Right renal cortex interstitium (tissue), 3 donors: ENCODE measurements at places on chromosomes 1 and 21. TPM values are rescaled to one million over a fixed set of nuclear protein-coding genes. Genes with fewer than 3 reads are reported as not detected.

The LIPI gene
- polyA plus RNA-seq = 0.21 TPM

The C1QB gene
- polyA plus RNA-seq = 6.2 TPM

The RGS1 gene
- 4.6 TPM for polyA plus RNA-seq

- no peak for DNase-seq
Observed at GRCh38 chr1:65820983-65821382, 28.3 kb downstream of the PDE4B start.

DNA sequence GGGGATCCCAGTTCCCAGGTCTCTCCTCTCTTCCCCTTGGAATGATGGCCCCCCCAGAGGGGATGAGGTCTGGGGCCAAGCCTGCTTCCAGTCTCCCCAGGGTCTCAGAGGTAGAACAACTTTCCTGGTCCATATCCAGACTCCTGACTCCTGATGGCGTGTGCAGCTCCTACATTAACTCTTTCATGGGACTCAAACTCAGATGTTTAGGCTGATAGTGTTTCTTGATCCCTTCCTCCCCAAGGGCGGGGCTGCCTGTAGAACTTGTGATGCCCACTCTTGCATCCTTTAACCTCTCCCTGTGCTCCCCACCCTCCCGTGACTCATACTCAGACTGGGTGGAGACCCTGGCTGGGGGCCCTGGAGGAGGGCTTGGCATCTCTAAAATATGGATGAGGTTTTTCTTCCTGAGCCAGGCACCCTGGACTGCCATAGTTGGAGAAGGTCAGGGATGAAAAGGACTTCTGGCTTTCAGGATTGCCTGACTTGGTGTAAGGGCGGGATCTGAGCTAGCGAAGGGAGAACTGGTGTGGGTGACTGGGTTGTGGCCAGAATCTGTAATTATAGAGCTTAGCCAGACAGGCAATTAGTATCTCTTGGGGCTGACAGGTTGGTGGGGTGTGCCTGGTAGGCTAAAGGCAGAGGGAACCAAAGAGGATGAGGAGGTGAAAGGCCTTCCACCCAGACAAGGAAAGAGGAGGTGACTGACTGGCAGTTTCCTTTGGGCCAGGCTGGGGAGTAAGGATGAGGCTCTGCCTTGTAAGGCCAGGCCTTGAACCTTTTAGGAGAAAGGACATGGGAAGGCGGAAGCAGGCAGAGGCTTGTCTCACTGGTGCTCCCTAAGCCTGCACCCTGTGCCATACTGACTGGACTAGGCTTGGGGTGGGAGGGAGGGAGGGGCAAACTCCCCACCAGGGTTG, 1.5 kb downstream of the ATP8B2 start:
- DNase-seq = no peak

DNA sequence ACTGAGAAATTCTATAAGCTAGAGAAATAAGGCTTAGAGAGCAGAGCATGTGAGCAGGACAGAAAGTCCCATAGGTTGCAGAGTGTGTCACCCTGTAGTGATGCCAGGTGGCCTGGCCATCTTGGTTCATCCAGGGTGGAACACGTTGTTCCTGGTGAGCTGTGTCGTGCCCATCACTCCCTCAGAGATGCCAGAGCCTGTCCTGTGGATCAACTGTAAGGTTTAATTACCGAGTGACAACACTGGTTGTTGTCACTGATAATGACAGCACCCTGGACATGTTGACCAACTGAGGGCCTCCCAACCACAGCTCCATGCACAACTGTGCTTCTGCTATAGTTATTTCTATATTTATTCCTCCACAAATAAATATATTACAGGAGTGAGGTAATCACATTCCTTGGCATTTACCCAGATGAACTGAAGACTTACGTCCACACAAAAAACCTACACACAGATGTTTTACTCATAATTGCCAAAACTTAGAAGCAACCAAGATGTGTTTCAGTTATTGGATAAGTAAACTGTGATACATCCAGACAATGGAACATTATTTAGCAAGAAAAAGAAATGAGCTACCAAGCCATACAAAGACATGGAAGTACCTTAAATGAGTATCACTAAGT, 6.2 kb downstream of the C1orf198 start:
- no peak for DNase-seq

DNA sequence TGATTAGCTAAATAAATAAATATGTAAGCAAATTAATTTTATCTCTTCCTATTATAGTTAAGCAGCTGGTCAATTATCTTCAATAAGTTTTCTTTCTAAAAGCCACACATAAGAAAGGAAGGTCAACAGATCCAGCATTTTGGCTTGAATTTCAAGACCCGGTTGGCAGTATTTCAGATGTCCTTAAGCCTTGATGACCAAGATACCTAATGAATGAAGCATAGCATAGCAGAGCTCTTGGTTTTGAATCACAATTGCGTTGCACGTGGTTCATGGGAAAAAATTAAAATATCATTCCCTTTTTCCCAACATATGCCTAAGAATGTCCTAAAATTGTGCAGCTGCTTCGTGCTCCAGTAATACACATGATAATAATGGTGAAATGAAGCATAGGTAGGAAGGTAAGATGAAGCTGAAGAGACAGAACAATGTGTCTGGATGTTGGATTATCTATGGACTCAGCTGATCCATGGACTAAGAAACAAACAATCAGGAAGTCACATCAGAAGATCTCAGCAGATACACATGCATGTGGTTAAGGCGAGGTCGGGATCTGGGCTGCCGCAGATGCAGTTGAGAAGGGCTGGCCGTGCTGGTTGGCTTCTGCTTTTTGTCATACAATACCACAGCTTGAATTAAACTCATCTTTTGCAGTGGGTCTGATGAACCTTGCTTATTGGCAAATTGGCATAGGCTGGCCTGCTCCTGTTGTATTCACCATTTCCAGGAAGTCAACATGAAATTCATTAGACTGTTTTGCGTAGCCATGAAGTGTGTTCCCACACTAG, 284.9 kb upstream of the RUNX1 start:
- DNase-seq = no peak

DNA sequence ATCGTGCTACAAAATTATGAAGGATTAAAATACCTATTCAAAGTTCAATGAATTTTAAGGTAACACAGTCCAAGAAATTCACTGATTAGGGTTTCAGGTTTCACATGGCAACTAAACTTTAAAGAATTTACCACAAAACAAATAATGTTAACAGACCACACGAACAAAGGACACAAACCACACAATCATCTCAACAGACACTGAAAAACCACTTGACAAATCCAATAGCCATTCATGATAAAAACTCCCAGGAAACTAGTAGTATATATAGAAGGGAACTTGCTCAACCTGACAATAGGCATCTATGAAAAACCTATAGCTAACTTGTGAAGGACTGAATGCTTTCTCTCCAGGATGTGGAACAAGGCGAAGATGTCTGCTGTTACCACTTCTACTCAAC, 21.1 kb upstream of the SH2D5 start:
- no peak for DNase-seq

- DNase-seq = no peak
Observed at GRCh38 chr1:94284476-94284875, 47.1 kb upstream of the ARHGAP29 start.

- no peak for DNase-seq
Observed at GRCh38 chr21:34004974-34005373, 68.4 kb upstream of the MRPS6 start.

- DNase-seq = no peak
Observed at GRCh38 chr21:37273440-37273839, 6.3 kb upstream of the VPS26C start.

DNA sequence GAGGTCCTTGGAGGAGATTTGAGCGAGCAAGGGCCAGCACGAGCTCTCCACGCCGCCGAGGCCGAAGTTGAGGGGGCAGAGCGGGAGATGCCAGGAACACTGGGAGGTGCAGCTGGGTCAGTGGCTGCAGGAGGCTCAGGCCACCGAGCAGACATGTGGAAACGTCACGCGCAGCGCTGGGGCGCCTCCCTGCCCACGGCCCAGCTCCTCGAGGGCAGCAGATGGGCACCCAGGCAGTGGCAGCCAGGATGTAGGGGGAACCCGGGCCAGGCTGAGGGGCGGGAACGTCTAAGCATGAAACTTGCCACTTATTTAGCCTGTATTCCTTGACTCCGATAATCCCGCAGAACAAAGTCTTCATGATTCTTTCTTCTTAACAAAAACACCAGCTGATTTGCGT, 114.1 kb downstream of the UCK2 start:
- DNase-seq = no peak

- no peak for DNase-seq
Observed at GRCh38 chr1:6950001-6950765, 164.9 kb downstream of the CAMTA1 start.

DNA sequence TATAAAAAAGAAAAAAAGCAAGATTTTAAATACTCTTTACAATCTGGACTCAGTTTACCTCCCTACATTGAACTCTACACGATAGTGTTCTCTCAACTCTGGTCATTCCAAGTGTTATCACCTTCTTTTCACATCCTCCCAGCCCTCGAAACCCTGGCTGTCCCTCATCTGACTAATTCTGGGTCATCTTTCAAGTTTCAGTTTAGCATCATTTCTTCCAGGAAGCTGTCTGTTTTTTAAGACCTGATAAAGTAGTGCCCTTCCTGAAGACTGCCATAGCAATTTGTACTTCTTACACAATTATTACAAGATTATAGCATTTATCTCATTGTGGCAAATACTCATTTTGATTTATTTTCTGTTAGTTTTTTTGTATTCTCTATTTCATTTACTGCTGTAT, 1.2 kb downstream of the ALG14 start:
- no peak for DNase-seq

- DNase-seq = no peak
Observed at GRCh38 chr1:58717979-58718378, 18.1 kb upstream of the MYSM1 start.
